ENCODE measurements at places on chromosomes 11 and 22. TPM values are rescaled to one million over a fixed set of nuclear protein-coding genes. Genes with fewer than 3 reads are reported as not detected.

DNA sequence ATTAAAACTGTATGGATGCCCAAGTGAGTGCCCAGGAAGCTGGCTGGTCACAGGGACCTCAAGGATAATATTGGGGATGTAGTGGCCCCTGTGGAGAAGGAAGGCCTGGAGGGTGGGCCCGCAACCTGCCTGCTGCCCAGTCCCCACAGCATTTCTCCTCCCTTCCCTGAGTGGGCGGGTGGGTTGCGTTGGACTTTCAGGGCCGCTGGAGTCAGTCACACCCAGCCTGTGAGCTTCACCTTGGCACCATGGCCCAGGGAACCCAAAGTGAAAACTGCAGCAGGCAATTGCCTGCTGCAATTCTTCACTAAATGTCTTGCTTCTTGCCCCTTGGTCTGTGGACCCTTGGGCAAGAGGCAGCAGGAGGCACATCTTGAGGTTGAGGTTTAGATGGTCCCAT, 4.7 kb downstream of the GNAZ start:
- no peak overlapping the region for H3K4me3 ChIP-seq
- H3K36me3 ChIP-seq = no peaks in the 10 kb centered on the region
- H3K4me1 ChIP-seq = peaks cover 7% of the 10 kb centered on the region

Gene LRRC75B
- total RNA-seq = 19.0 TPM

Gene MYO7A
- total RNA-seq = 0.97 TPM

Gene C11orf97
- total RNA-seq = not detected

- no peaks in the 10 kb centered on the region for H3K36me3 ChIP-seq
- H3K27ac ChIP-seq = no peak overlapping the region
- no peaks in the 10 kb centered on the region for H3K27me3 ChIP-seq
Measured at GRCh38 chr11:109697140-109697843, 275.3 kb downstream of the C11orf87 start.

Gene DEAF1
- total RNA-seq = 66.4 TPM

Gene JAML
- 0.09 TPM for total RNA-seq

GRCh38 chr22:38811241-38811640, 17.3 kb upstream of the DNAL4 start:
- no peak overlapping the region for H3K27ac ChIP-seq
- no peaks in the 10 kb centered on the region for H3K36me3 ChIP-seq
- H3K4me3 ChIP-seq = no peak overlapping the region
- DNase-seq = no peak
- no peaks in the 10 kb centered on the region for H3K4me1 ChIP-seq

GRCh38 chr11:83659466-83659865, 373.3 kb upstream of the CCDC90B start:
- peaks cover 3% of the 10 kb centered on the region for H3K4me1 ChIP-seq
- H3K27me3 ChIP-seq = no peaks in the 10 kb centered on the region
- no peak overlapping the region for H3K4me3 ChIP-seq
- H3K27ac ChIP-seq = no peak overlapping the region

- no peaks in the 10 kb centered on the region for H3K27me3 ChIP-seq
- no peak overlapping the region for H3K27ac ChIP-seq
- no peak overlapping the region for H3K4me3 ChIP-seq
- H3K4me1 ChIP-seq = peaks cover 11% of the 10 kb centered on the region
Measured at GRCh38 chr22:39209756-39210155, 35.0 kb downstream of the PDGFB start.

GRCh38 chr11:61870541-61871031, 20.8 kb downstream of the FADS3 start:
- H3K4me1 ChIP-seq = peaks cover 7% of the 10 kb centered on the region
- no peak overlapping the region for H3K4me3 ChIP-seq
- no peak for DNase-seq
- H3K27me3 ChIP-seq = peaks cover 14% of the 10 kb centered on the region

DNA sequence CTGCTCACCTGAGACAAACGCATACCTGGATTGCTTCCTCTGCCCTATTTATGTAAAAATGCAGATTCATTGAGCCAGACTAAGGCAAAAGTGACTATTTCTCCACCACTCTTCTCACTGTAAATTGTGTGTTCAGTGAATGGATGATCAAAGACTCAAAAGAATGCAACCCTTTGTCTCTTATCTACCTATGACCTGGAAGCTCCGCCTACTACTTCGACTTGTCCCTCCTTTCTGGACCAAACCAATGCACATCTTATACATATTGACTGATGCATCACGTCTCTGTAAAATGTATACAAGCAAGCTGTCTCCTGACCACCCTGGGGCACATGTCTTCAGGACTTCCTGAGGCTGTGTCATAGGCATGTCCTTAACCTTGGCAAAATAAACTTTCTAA, 418.0 kb upstream of the SYN3 start:
- no peaks in the 10 kb centered on the region for H3K27me3 ChIP-seq
- no peak overlapping the region for H3K4me3 ChIP-seq
- H3K27ac ChIP-seq = no peak overlapping the region
- H3K4me1 ChIP-seq = peaks cover 27% of the 10 kb centered on the region

Gene TBX1
- total RNA-seq = not detected

GRCh38 chr11:64638018-64638665, 47.1 kb downstream of the SLC22A12 start:
- peaks cover 54% of the 10 kb centered on the region for H3K27me3 ChIP-seq
- peak; percentile 70 for DNase-seq
- H3K4me1 ChIP-seq = peaks cover 16% of the 10 kb centered on the region
- H3K4me3 ChIP-seq = peak overlapping the region; percentile 51
- H3K36me3 ChIP-seq = no peaks in the 10 kb centered on the region
- no peak overlapping the region for H3K27ac ChIP-seq

Gene SULT4A1
- total RNA-seq = 15.7 TPM

Gene TEAD1
- total RNA-seq = 93.8 TPM

Gene ADM2
- total RNA-seq = 0.13 TPM

DNA sequence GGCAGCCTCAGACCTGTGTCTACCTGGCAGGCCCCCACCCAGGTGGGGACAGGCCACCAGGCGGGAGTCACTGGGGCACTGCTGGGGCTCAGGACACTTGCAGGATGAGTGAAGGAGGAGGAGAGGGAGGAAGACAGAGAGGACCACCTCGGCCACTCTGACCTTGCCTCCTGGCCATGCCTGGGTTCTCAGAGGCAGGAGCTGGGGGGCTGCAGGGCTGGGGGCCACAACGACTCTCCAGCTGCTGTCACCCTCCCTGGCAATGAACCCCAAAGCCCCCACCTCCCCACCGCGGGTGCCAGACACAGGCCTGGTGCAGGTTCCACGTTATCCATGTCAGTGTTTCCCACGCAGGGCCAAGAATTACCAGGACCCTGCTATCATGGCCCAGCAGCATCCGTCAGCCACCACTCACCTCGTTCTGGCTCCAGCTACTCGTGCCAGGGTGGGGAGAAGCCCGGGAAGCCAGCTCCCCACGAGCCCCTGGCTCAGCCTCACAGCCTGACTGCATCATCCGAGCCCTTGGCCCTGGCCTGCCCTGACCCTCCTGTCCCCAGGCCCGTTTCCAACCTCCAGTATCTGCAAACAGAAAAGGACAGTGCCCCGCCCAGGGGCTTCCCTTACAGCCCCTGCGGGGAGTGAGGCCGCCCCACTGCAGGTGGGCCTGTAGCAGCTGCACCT, 62.4 kb downstream of the BRD1 start:
- DNase-seq = no peak
- H3K27me3 ChIP-seq = no peaks in the 10 kb centered on the region
- H3K27ac ChIP-seq = no peak overlapping the region
- no peaks in the 10 kb centered on the region for H3K36me3 ChIP-seq

- H3K27ac ChIP-seq = no peak overlapping the region
- no peak overlapping the region for H3K4me3 ChIP-seq
- DNase-seq = peak; percentile 30
- H3K27me3 ChIP-seq = peaks cover 32% of the 10 kb centered on the region
Measured at GRCh38 chr11:126079621-126080124, 17.0 kb upstream of the CDON start.

DNA sequence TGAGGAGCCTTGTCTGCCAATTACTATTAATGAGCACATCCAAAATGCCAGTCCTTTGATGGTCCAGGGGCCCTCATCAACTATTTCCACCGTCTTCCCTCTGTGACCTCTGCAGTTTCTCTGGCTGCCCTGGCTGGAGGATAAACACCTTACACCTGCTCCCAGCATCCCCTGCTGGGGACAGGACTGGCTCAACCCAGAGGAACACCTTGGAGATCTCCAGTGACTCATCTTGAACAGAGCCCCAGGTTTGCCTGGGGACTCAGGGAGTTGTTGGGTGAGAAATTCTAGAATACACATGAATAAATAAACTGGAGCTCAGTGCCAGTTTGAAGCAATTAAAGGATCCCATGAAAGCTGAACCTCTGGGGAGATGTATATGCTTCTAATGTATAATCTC, 24.0 kb upstream of the ELF5 start:
- H3K4me1 ChIP-seq = no peaks in the 10 kb centered on the region
- H3K36me3 ChIP-seq = no peaks in the 10 kb centered on the region

DNA sequence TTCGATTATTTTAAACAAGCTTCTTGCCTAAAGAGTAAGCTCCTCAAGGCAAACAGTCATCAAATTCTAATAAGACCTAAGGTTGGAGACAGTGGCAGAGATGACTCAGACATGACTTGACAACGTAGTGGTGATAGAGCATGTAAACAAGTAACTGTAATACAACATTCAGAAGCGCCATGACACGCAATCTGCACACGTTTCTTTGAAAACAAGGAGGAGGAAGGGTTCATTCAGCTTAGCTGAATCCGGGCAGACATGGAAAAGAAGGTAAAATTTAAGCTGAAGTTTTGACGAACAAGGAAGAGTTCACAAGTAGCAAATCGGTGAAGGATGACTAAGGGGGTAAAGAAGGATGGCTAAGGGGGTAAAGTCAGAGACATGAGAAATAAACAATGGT, 152.4 kb upstream of the ZC3H12C start:
- H3K27me3 ChIP-seq = no peaks in the 10 kb centered on the region
- H3K27ac ChIP-seq = no peak overlapping the region
- H3K4me3 ChIP-seq = no peak overlapping the region
- no peak for DNase-seq

DNA sequence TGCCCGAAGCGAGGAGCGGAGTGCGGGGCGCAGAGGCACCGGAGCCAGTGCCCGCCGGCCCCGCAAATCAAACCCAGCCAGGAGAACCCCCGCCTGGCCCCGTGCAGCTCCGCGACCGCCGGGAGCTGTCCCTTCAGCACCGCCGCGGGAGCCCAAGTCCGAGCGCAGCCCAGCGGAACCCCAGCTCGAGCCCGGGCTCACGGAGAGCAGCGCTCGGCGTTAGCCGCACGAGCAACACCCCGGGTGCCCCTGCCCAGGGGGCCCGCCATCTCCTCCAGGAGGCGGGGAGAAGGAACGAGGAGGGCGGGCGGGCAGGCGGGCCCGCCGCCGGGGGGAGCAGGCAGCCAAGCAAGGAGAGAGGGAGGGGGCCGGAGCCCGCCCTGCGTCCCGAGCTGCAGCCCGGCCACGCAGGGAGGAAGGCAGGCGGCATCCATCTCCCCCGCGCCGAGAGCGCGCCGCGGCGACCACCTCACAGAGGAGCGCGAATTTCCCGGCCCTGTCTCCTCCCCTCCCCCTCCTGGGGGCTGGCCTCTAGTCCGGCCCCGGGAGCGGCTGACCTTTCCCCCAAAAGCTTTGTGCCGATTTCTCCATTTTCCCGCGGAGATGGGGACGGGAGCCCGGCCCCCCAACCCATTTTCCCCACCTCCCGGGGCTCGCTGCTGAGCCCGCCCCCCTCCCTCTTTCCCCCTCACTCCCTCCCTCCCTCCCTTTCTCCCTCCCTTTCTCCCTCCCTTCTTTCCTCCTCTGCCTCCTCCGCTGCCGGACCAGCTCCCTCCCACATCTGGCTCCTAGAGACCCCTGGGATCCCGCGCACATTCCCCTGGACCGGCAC, 621 bp downstream of the KCNC1 start:
- no peak overlapping the region for H3K27ac ChIP-seq
- H3K4me3 ChIP-seq = peak overlapping the region; percentile 65
- H3K27me3 ChIP-seq = peaks cover 69% of the 10 kb centered on the region

Gene GRAMD1B
- 12.6 TPM for total RNA-seq

Gene APOL4
- total RNA-seq = 0.82 TPM

Gene OR51I1
- not detected for total RNA-seq

Gene TMEM121B
- 5.0 TPM for total RNA-seq

Measured in neural progenitor cell (in vitro differentiated cells).